ENCODE measurements at places on chromosomes 7 and 10. TPM values are rescaled to one million over a fixed set of nuclear protein-coding genes. Genes with fewer than 3 reads are reported as not detected.

DNA sequence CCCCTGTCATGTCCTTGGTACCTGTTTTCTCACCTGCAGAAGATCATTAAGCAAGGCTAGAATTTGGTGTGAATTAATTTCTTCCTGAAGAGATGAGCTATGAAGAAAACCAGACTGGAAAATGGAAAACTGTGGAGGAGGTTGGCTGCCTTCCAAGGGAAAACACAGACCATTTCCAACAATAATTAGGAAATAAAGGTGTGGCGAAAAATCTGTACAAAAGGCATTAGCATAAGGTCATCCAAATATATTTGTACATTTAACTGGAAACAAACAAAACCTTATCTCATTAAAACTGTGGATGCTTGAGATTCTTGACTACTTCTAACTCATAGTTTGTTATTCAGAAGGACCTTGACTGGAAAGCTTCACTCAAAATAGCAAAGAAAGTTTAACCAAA, 1.7 kb downstream of the STN1 start:
- peak; percentile 10 for DNase-seq
- no peak overlapping the region for H3K27ac ChIP-seq
- no peaks in the 10 kb centered on the region for H3K36me3 ChIP-seq
- H3K27me3 ChIP-seq = no peaks in the 10 kb centered on the region
- H3K4me3 ChIP-seq = no peak overlapping the region

GRCh38 chr7:117688126-117688525, 185.1 kb downstream of the CTTNBP2 start:
- no peaks in the 10 kb centered on the region for H3K4me1 ChIP-seq
- H3K4me3 ChIP-seq = no peak overlapping the region
- no peaks in the 10 kb centered on the region for H3K27me3 ChIP-seq
- H3K27ac ChIP-seq = no peak overlapping the region
- no peaks in the 10 kb centered on the region for H3K36me3 ChIP-seq

DNA sequence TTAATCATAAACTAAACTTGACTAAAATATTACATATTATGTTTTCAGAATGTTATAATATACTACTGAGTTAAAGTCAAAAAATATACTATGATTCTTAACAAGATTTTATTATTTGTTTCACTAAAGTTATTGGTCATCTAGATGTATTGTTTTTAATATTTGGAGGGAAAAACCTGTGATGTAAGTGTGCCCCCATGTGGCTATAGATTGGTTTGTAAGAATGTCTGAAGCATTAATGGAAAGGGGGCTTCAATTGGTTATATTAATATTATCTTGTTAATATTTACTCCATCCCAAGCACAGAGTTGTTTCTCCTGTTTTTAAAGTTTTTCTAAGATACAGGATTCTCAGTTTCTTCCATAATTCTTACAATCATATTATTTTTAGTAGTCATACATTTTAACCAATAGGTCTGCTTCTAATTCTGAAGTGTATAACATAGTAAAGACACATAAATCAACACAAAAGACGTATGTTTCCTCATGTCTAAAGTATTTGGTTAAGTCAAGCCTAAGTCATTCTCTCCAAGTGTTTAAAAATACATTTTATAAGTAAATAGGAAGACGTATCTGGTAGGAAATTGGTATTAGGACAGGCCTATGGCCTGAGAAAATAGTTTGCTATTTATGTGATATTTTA, 58.0 kb downstream of the GNAT3 start:
- no peak overlapping the region for H3K4me3 ChIP-seq
- H3K27ac ChIP-seq = no peak overlapping the region
- H3K36me3 ChIP-seq = no peaks in the 10 kb centered on the region
- peaks cover 7% of the 10 kb centered on the region for H3K4me1 ChIP-seq
- peak; percentile 56 for DNase-seq
- no peaks in the 10 kb centered on the region for H3K27me3 ChIP-seq

DNA sequence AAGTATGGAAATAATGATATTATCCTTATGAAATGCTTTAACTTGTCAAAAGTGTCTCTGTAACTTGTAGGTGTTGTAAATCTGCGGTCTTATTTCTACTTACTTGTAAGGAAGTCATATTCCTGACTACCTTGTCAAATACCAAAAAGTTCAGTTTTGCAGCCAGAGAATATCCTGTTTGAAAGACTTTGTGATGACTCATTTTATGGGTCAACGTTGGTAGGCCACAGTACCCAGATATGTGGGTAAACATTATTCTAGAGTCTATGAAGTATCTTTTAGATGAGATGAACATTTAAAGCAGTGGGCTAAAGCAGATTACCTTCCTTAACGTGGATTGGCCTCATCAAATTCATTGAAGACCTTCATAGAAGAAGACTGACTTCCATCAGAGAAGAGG, 195.3 kb downstream of the PPP1R9A start:
- DNase-seq = no peak
- no peak overlapping the region for H3K27ac ChIP-seq
- H3K36me3 ChIP-seq = no peaks in the 10 kb centered on the region

- H3K27ac ChIP-seq = peak overlapping the region; percentile 52
- H3K36me3 ChIP-seq = no peaks in the 10 kb centered on the region
- no peaks in the 10 kb centered on the region for H3K27me3 ChIP-seq
- H3K4me1 ChIP-seq = peaks cover 14% of the 10 kb centered on the region
- peak overlapping the region; percentile 77 for H3K4me3 ChIP-seq
- DNase-seq = peak; percentile 13
Observed at GRCh38 chr10:70381471-70382421, 679 bp downstream of the LRRC20 start.

- H3K4me3 ChIP-seq = no peak overlapping the region
- H3K4me1 ChIP-seq = no peaks in the 10 kb centered on the region
- H3K27me3 ChIP-seq = peaks cover 2% of the 10 kb centered on the region
- no peaks in the 10 kb centered on the region for H3K36me3 ChIP-seq
- H3K27ac ChIP-seq = no peak overlapping the region
Observed at GRCh38 chr7:151999424-152000090, 25.9 kb upstream of the GALNT11 start.

DNA sequence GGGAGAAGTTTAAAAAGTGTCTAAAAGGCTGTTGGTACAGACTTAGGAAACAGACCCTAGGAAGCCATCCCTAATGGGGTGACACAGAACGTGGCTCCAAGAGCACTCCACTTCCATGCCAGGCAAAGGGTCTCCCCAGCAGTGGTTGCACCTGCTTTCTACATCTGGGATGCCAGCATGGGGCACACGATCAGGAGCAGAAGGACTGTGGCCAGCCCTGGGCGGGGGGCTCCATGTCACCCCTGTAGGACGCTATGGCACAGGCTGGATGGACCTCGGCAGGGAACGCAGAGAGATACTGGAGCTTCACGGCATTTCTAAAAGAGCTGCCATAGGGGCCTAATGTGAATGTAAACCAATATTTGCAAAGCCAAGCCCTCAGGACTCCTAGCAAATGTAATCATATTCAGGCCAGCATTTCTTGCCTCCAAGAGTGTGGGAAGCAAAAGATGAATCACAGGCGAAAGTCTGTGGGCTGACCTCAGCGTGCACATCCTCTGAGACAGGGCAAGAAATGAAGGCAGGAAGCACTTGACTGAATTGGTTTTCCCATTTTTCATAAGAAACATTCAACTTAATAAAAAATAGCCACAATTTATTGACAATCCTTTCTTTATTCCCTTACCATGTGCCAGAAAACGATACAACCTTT, 93.9 kb downstream of the ATXN7L1 start:
- H3K4me1 ChIP-seq = peaks cover 4% of the 10 kb centered on the region
- peaks cover 4% of the 10 kb centered on the region for H3K36me3 ChIP-seq
- DNase-seq = peak; percentile 94

DNA sequence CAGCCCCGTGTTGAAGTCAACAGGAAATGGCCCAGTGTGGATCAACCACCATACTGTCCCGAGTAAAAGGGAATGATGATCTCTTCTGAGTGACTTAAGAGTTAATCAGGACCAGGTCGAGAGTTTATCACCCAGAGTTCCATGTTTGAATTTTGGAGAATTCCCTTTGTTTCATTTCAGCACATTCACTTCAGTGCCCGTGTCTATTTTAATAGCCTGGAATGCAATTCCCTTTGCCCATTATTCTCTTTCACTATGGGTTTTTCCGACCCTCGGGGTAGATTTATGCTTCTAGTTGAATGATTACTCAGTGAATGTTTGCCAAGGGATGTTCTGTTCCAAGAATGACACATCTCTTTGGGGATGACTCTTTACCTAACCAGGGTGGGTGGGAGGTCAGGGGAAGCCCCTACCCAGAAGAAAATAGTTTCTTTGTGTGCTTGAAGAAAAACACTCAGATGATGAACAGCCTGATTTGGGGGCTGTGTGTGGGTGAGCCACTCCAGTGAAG, 594.9 kb downstream of the INHBA start:
- H3K4me1 ChIP-seq = peaks cover 8% of the 10 kb centered on the region
- H3K27me3 ChIP-seq = no peaks in the 10 kb centered on the region
- no peaks in the 10 kb centered on the region for H3K36me3 ChIP-seq
- no peak overlapping the region for H3K4me3 ChIP-seq
- peak; percentile 57 for DNase-seq

DNA sequence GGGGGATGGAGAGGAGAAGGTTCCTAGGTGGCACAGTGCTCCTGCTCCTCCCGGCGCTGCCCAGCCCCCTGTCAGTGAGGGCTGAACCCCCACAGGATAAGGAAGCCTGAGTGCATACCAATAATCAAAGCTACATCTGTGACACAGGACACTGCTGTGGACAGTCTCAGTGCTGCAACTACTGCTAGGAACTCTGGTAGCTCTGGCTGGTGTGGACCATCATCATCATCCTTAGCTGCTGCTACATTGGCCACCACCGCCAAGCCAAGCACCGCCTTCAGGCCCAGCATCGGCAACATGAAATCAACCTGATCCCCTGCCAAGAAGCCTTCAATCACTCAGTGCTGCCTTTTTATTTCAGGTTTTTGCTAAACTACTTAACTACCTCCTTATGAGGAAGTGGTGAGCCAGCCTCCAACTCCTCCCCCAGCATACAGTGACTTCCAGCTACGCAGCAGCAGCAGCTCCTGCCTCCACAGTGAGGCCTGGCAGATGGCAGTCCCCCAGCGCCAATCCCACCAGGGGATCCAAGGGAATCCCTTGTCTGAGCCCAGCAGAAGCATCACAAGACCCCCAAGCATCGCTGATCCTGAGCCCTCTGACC, 32.1 kb upstream of the SLC26A4 start:
- H3K27ac ChIP-seq = no peak overlapping the region
- no peaks in the 10 kb centered on the region for H3K4me1 ChIP-seq
- no peak for DNase-seq
- H3K36me3 ChIP-seq = no peaks in the 10 kb centered on the region
- H3K27me3 ChIP-seq = no peaks in the 10 kb centered on the region

DNA sequence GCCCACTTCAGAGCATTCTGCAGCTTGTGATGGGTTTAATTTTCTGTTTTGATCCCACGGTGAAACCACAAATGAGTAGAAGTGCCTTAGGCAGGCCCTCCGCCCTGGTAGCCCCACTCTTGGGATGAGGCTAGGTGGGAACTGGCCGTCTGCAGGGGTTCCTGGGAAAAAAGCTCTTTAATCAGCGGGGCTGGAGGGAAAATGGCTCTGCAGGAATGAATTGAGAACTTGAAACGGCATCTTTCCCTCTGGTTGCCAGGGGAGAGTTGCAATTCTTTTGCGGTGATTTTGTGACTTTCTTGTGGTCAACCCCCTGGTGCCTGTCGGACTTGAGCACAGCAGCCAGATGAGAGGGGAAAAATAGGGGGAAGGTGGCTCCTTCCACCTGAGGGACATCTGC, 32.7 kb downstream of the COL26A1 start:
- no peaks in the 10 kb centered on the region for H3K4me1 ChIP-seq
- H3K27me3 ChIP-seq = peaks cover 40% of the 10 kb centered on the region
- no peaks in the 10 kb centered on the region for H3K36me3 ChIP-seq

DNA sequence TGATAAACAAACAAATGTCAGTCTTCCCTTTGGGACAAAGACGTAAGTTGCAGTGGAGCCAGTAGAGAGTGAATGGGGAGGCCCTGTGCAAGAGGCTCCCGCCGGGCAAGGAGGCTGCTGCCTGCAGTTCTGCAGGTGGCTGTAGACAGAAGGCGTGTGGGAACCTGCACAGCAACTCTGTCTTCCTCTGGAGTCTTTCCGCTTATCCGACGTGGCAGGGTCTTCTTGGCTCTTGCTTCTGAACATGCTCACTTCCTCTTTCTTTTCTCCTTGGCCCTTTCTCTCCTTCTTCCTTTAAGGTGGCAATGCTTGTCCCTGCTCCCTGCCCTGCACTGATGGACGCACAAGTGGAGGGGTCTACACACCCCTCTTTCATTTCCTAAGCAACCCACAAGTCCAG, 122.5 kb downstream of the HIPK2 start:
- no peak for DNase-seq
- no peak overlapping the region for H3K27ac ChIP-seq
- H3K4me1 ChIP-seq = peaks cover 24% of the 10 kb centered on the region
- no peaks in the 10 kb centered on the region for H3K27me3 ChIP-seq

Gene PTCD1
- 2.2 TPM for total RNA-seq

Gene ANKRD7
- 0.18 TPM for total RNA-seq

Gene CDHR1
- total RNA-seq = not detected

Gene PIP
- not detected for total RNA-seq

Gene LEP
- not detected for total RNA-seq

Measured in IMR-90 (cell line).